GM12891 (cell line): ENCODE measurements at places on chromosomes 7 and 10.

DNA sequence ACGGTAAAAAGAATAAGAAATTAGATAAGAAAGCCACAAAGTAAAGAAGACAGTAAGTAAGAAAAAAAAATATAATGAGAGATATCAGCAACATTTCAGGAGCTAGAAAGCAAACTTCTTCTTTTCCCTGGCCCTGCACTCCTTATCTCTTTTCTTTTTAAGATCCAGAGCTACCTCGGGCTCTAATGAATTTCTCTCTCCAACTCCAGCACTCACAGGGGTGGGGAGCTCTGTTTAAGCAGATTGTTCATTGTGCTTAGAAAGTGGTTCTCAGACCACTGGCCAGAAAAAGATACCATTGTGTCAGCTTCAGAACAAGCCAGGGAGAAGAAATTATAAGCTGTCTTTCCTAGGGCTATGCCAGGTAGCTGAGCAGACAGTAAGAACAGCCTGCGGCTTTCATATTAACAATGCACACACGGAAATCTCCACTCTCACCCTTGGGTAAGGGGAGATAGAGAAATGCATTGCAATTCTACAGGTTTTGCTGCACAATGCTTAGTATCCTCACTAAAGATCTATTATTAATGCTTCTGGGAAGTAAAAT is 19.3 kb downstream of the OR2F1 start:
- no peak for DNase-seq

DNA sequence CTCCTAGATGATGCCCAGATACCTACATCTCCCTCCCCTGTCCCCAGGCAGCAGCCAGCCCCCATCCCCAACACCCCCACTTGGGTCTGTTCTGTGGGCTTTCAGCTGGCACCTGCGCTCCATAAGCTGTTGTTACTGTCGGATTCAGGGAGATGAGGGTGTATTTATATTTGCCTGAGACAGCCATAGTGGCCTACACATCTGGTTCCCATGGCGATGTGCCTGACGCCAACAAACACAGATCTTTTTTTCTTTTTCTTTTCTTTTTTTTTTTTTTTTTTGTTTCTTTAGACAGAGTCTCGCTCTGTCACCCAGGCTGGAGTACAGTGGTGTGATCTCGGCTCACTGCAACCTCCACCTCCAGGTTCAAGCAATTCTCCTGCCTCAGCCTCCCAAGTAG is 73.1 kb downstream of the CLIP2 start:
- DNase-seq, result no peak

DNA sequence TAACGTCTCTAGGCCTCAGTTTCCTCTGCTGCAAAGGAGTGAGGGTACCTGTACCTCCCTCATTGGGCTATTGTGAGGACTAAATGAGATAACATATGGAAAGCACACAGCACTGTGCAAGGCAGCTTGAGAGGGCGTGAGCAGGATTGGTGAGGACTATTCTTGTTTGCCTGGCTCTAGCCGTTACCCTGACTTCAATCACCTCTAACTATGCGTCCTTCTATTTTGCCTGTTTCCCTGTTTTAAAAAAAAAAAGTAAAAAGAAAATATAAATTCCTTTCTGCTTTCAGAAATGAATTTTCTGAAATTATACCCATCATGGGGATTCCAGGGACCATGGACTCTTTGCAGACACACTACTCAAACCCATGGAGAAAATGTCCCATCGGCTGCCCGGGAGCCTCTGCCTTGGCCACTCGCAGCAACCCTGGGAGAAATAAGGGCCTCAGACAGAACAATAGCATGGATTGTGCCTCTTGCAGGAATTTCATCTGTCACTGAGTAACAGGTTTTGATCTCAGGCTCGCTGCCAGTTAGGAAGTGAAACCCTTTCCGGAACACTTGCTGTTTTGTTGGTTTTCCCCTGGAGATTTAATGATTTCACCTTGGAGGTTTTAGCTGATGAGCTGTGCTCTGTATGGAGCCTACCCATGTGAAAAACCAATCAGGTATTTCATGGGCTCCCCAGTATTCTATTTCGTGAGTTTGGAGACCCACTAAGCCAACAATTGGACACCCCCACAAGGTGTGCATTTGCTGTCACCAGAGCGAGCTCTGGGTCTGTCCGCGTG is 55.6 kb downstream of the STEAP1B start:
- DNase-seq, result no peak

GRCh38 chr10:75347186-75347585 is 54.4 kb downstream of the ZNF503 start:
- DNase-seq, result no peak

DNA sequence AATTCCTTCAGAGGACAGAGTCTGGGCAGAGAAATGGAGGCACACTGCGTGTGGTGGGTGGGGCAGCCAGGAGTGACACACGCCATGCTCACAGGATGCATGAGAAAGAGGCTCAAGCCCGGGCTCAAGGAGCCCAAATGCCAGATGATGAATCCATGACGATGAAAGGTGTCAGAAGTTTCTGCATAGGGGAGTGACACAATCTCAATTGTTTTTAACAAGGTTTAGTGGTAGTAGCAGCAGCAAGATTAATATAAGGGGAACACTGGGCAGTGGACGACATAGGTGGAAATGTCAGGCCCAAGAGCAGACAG is 126.1 kb downstream of the TNS3 start:
- no peak for DNase-seq

- no peak for DNase-seq
Observed at GRCh38 chr7:133475655-133476054, 222.8 kb downstream of the EXOC4 start.

- no peak for DNase-seq
Observed at GRCh38 chr10:80487791-80488538, 33.9 kb downstream of the TSPAN14 start.

GRCh38 chr10:72697716-72698115 is 5.8 kb downstream of the MCU start:
- DNase-seq, result no peak
